GM04503 (cell line): ENCODE measurements at places on chromosomes 7 and 10.

- DNase-seq = no peak
Measured at GRCh38 chr10:34580643-34581042, 234.5 kb downstream of the PARD3 start.

GRCh38 chr7:99525713-99526440 lies 21.4 kb downstream of the ZKSCAN5 start:
- DNase-seq = no peak

- no peak for DNase-seq
Measured at GRCh38 chr7:51081270-51081890, 235.2 kb downstream of the COBL start.

GRCh38 chr10:12681252-12681651 lies 320.3 kb downstream of the CCDC3 start:
- no peak for DNase-seq

GRCh38 chr10:113992471-113993011 lies 51.1 kb upstream of the ADRB1 start:
- DNase-seq = no peak

DNA sequence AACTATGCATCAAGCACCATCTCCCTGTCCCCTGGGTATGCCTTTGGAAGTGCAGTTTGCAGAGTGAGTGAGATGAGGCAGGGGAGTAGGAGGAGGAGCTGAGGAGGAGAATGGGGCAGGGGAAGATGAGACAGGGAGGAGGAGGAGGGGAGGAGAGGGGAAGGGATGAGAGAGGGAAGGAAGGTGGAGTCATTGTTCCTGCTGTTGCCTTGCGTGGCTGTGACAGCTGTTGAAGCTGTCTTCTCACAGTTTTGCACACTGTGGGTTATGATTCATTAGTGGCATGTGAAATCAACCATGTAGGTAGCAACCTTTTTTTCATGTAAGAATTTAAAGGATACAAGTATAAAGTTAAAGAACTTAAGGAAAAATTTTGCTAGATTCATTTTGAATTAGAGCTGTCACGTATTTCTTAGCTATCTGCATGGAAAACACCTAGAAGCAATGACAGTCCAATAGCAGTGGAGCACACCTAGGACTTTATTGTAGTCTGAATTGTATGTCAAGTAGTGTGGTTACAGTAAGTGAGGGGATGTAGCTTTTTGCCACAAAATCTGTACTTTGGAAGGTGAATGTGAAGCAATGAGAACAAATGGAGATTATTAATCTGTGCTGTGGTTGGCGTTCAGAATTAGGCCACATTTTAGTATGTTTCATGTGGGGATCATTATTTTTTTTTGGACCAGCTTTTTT lies 21.7 kb downstream of the CCM2 start:
- DNase-seq = no peak

- no peak for DNase-seq
Measured at GRCh38 chr10:21721000-21721665, 187.1 kb downstream of the MLLT10 start.

- no peak for DNase-seq
Measured at GRCh38 chr10:18260310-18260922, 120.2 kb downstream of the CACNB2 start.

GRCh38 chr7:28020302-28020940 lies 160.2 kb downstream of the JAZF1 start:
- no peak for DNase-seq

DNA sequence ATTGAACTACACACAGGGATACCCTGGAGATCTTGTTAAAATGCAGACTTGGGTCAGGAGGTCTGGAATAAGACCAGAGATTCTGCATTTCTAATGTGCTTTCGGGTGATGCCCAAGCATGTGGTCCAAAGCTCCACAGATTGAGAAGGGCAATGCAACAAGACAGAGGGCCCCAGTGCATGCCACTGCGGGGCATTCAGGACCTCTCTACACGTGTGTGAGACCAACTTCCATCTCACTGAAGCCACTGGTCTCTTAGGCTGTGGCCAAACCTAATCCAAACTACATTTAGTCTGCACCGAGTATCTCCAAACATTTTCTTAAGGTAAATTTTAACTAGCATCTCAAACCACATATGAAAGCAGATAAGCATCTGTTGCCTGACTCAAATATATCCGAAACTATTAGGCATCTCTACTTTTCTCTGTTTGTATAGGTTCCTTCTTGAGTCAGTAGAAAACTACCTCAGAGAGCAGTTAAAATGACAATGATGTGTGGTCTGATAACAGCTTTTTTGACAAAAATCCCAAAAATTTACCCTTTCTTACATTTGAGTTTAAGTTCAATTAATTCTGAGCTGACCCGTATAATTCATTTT lies 107.5 kb downstream of the ELMO1 start:
- no peak for DNase-seq

DNA sequence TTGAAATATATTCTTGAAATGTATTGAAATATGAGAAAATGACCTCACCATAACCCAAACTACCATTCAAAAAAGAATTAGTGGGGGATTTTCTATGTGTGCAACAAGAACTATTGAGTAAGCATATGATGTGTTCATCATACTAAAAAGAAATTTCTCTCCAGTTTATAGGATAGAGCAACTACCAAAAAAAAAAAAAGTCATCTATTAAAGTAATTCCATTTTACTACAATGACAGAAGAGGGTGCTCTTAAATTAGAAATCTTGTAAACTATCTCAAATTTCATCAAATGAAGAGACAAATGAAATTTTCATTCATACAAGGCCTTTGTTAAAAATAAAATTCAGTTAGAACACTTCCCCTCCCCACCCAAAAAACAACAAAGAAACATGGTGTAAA lies 195.4 kb upstream of the PLXDC2 start:
- DNase-seq = no peak

DNA sequence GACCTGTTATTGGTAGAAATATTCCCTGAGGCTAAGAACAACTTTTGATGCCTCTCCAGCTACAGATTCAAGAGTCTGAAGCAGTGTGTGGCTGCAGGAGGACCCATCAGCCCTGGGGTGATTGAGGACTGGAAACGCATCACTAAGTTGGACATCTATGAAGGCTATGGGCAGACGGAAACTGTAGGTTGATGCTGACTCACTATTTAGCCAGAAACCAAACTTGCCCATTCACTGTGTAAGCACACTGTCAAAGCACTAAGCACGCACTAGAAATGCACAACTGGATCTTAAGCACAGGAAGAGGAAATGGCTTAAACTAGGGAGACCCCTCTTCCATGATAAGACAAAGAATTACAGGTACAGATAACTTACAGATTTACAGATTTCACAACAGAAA lies 20.8 kb downstream of the ACSM6 start:
- DNase-seq = no peak

DNA sequence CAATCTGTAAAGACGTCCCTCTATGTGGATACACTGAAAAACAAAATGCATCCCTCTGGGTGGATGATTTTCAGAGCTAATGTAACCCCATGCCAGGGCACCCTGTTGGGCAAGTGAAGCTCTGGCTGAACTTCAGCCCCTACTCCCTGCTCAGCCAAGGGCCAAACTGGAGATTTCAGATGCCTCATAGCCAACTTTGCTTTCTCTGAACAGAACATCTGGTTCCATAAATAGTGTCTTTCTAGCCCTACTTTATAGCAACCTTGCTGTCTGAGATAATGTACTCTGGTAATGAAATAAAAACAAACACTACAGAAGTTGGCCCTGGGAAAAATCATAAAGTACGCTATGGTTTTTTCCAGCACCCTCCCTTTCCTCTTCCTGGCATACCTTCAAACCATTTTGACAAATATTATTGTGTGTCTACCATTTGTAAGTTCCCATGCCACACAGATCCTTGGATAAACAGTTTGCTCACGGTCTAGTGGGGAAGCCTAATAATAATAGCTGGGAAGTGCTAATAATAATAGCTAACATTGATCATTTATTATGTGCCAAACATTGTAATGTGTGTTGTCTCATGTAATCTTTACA lies 3.4 kb downstream of the ENTPD1 start:
- DNase-seq = no peak

DNA sequence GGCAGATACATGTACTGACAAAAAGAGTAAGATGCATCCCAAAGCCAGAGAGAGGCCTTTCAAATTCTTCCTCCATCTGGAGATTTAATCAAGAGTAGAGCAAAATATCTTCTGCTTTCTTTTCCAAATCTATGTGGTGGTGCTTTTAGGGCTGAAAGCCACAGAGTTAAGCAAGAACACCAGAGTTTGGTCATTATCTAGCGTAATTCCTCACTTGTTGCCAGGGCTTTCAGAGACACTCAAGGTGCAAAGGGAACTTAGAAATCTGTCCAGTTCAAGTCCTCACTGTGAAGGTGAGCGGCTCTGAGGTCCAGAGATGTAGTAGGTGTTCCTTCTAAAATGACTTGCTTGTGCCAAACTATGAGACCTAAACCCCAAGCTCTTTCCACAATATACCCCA lies 10.9 kb upstream of the NFE2L3 start:
- no peak for DNase-seq

DNA sequence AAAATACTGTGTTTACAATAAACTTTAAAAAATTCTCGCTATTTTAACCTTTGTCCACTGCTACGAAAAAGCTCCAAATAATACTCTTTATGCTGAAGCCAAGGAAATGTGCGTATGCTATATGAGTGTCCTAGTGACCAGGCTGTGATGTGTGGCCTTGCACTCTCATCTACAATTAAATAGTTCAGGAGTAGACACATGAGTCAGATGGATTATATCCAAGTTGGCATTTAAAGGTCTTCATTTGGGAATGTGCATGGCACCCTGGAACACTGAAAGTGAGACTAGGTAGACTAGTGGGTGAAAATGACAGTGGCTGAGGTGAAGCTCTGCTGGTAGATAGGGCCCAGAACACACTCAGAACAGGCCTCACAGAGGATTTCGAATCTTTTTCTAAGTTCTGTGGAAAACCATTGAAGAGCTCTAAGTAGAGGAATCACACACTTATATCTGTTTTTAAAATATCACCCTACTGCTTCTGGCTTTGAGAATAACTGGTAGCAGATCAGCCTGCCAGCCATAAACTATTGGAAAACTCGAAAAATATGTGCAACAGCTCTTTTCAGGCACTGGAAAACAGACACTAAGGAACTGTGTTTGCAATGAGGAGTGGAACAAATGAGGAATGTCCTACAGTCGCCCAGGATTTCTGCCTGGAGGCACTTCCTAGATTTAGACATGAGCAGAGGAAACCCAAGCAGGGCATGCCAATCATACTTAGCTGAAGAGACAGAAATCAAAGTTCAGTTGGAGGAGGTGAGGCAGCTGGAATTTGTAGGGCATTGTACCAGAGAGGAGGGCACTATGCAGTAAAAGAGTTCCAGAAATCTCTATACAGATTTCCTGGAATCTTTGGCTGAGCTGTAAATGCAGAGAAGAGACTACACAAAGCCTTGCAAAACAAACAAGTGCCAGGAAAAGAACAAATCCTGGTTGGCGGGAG lies 603.8 kb upstream of the LRRTM3 start:
- no peak for DNase-seq
